NCI-H1417 treated with DMSO at 0.1 percent for 48 hours (cell line): ENCODE measurements at places on chromosomes 13 and 19.

DNA sequence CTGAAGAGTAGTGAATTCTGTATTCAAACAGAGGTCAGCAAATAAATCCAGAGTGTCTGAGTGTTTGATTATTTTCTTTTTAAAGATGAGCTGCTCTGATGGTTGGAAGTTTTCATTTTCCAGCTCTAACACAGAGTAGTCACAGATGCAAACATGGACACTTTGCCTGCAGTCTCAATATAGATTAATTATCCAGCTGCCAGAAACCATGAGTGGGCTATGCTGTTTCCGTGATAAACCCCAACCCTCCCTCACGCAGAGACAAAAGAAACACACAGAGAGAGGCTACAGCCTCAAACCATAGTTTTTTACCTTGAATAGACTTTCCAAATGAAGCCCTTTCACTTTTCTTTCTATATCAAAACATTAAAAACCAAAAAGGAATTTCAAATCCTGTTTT, 884.7 kb downstream of the DIAPH3 start:
- DNase-seq = no peak

DNA sequence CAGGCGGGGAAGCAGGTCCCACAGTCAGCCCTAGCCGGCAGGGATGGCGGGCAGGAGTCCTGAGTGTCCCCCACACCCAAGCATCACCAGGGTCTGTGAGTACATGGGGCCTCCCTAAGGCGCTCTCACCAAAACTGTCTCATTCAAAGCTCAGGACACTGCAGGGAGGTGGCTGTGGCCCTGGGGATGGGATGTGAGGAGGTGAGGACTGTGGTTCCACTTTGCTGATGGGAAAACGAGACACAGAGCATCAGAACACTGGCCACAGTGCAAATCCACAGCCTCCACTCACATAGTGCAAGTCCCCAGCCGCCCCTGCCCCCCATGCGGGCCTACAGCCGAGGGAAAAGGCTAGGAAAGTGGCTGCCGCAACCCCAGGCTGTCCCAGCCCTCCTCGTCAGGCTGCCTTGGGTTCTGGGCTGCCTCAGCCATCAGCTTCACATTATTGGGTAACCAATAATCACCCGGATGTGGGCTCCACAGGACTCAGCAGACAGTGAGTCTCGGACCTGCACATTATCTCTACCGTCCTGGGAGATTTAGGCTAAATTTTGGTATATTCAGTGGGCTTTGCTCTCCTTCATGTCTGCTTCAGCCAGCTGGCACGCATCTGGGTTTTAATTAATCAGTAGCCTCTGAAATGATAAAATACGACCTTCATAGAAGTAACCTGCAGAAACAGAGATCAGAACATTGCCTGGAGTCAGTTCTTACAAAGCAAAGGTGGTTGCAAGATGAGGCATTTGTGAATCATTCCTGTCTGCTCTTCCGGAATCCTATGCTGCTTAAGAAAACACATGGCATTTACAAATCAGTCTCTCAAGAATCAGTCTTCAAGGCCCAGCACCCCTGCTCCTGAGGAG, 77.0 kb downstream of the SOX1 start:
- no peak for DNase-seq

DNA sequence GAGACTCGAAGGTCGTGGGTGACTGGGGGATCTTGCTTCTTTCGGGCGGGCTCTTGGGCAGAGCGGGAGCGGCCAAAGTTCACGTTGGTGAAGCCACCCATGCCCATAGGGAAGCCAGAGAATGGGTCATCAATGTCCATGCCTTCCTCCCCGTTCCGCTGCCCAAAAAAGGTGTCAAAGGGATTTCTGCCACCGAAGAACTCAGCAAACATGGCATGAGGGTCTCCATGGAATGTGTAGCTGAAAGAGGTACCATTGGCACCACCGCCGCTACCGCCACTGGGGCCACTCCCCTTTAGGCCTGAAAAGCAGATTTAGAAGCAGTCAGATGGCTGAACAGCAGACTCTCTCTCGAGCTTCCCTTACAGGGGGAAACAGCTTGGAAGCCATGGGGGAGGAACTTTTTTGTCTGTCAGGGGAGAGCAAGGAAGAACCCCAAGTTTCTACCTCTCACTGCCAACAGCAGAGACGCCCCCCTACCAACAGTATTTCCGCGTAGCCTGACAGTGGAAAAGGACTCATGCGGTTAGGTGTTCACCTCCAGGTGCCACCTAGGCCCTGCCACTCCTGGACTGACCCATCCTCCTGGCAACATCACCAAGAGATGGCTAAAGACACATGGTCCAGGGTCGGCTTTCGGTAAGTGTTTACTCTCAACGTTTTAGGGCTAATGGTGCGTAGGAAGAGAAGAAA, 1.3 kb downstream of the DNAJB1 start:
- no peak for DNase-seq

GRCh38 chr13:54750521-54750920, 1721.9 kb downstream of the OLFM4 start:
- DNase-seq = no peak

DNA sequence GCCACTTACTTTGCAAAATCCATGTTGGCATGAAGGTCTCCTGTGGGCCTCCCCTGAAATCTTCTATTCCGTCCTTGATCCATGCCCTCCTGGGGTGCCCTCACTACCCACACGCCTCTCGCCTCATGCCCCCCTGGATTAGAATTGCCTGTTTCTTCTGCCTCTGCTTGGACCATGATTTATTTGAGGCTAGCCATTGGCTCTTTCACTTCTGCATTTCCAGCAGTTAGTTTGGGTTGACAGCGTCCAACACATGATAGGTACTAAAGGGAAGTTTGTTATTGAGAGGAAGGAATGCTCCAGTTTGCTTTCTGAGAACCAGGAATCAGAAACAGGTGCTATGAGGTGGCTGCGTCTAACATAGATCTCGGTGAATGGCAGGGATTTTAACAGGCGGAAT, 30.5 kb upstream of the TPTE2 start:
- DNase-seq = no peak

DNA sequence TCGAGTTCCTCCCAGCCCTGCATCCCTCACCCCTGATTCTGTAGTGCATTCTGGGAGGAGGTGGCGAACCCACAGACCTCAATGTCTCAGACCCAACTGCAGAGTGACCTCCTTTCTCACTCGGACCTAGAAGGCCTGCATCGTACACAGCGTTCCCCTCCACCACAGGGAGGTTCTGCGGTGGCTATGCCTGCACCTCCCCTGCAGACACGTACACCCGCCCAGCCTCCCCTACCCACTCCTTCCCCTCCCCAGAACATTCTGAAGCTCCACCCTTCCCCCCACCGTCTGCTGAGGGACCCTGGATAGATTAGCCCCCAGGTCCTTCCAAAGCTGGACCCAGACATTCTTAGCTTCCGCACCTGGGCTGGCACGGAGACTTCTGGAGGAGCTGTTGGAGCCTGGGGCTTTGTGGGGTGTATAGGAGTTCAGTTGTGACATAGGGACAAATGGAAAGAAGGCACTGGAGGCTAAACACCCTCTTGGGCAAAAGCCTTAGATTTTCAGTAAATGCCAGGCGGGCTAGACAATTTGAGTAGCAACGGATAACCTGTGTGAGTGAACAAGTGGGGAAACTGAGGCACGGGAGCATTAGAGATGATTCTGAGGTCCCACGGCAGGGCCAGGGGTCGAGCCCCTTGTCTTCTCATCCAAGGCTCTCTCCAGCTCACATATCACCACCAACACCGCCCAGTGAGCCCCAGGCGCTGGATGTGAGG, 420 bp upstream of the FSD1 start:
- no peak for DNase-seq

DNA sequence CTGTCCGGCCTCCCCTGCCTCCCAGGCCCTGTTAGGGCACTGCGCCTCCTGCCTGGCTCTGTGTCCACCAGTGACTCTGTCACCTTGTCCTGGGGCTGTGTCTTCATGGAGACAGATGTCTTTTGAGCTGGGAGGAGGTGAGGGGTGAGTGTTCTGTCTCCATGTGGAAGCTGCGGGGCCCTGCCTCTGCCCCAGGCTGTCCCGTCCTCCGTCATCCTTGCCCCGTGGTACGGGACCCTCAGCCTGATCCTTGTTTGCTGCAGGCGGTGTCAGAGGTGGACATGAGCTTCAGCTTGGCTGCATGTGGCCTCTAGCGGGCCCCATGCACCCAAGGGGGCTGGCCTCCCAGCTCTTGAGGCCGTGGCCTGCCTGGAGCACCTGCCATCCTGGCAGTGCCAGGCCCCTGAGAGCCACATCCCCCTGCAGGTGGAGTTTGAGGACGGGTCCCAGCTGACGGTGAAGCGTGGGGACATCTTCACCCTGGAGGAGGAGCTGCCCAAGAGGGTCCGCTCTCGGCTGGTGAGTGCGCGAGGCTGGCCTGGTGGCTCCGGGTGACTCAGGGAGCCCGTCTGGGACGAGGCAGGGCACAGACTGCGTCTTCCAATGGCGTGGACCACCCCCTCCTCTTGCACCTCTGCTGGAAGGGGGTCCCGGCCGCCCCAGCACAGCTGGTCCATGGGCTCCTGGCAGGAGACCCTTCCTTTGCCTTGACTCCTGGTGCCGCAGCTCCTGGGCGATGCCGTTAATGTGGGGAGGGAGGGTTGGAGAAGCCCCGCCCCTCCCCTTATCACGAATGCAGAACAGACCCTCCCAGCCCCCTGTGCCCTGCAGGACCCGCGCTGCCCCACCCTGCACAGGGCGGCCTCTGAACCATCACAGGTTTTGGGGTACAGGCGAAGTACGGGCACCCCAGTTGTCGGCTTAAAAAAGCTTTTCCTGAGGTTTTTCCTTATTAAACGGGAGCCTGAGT, 181.3 kb downstream of the KDM4B start:
- no peak for DNase-seq

DNA sequence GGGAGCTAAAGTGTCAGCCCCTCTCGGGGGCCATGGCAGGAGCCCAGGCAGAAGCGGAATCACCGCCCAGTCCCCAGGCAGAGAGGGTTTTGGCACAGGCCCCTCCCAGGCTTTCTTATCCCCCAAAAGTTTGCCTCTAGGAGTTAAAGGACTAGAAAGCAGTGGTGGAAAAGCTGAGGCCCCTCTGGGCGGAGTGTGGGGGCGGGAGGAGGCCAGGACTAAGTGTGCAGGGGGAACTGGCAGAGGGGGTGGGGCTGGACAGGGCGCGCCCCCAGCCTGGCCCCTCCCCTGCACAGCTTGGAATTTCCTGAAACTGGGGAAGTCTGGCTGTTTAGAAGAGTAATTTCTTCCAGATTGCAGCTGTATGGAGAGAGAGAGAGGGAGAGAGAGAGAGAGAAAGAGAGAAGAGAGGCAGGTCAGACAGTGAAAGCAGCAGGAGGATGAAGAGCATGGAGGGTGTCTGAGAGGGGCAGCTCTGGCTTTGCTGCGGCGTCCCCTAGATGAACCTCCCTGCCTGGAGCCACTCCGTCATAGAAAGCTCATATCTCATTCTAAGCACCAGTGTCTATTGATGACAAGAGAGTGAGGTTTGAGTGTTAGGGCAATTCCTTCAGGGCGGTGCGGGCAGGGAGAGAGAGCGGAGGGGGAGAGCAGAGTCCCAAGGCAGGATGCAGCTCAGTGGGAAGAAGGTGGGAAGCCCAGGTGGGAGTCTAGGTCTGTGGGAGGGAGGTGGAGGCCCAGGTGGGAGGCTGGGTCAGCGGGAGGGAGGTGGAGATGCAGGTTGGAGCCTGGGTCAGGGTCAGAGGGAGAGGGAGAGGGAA, at the start of gene CDC42EP5:
Gene CDC42EP5, minus strand, starts transcription at position 226 of the 821 bp plus-strand sequence. CDS start 7,749 bp downstream, outside the sequence.
- no peak for DNase-seq

DNA sequence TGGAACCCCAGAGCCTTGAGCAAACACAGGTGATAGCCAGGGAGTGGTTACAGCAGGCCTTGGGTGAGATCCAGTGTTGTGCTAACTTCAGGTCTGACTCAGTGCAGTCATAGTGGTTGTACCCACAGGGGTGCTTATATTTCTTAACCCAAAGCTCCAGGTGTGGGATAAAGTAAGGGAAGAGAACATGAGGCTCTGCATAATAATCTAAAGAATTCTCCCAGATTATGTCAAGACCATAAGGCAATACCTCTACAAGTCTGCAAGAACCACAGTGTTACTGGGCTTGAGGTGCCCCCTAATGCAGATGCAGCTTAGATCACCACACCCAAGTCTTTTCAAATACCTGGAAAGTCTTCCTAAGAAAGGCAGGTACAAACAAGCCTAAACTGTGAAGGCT, 485.4 kb downstream of the RFC3 start:
- DNase-seq = no peak

GRCh38 chr19:33303791-33304345, 1.5 kb upstream of the CEBPA start:
- DNase-seq = no peak

DNA sequence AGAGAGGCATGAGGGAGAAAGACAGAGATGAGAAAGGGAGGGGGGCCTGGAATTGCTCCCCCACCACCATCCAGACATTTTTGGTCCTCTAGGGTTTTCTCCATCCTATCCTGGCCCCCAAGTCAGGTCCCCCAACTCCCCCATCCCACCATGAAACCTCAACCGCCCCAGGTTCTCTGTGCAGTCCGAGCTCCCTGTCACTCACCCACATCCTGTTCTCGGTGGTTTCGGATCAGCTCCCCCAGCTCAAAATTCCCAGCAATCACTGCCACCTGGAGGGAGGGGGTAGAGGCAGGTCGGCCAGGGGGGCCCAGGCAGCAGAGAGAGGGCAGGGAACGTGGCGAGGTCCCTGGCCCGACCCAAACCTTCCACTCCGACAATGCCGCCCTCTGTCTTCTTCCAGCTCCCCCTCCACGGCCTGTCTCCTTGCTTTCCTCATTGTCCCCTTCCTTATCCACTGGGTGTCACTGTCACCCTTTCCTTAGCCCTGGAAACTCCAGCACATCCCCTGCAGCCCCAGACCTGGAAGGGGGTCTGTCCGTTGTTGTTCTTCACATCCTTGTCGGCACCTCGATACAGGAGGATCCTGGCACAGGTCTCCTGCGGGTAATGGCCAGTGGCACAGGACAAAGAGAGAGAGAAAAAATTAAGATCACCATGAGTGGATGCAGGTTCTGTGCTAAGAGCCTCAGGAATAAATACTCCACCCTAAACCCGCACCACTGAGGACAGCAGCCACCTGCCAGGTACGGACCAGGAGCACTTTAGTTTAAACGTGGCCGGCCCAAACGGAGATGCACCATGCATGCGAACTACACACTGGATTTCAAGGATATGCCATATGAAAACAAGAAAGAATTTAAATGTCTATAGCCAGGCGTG, 15.4 kb downstream of the SHANK1 start:
- peak; percentile 16 for DNase-seq

- peak; percentile 35 for DNase-seq
Measured at GRCh38 chr19:45973553-45974338, at the start of gene NOVA2. NOVA2 (minus strand) TSS chr19:45973865; CDS start chr19:45973351, 514 bp downstream.

- DNase-seq = no peak
Measured at GRCh38 chr13:81116461-81117282, 775.7 kb upstream of the SPRY2 start.

DNA sequence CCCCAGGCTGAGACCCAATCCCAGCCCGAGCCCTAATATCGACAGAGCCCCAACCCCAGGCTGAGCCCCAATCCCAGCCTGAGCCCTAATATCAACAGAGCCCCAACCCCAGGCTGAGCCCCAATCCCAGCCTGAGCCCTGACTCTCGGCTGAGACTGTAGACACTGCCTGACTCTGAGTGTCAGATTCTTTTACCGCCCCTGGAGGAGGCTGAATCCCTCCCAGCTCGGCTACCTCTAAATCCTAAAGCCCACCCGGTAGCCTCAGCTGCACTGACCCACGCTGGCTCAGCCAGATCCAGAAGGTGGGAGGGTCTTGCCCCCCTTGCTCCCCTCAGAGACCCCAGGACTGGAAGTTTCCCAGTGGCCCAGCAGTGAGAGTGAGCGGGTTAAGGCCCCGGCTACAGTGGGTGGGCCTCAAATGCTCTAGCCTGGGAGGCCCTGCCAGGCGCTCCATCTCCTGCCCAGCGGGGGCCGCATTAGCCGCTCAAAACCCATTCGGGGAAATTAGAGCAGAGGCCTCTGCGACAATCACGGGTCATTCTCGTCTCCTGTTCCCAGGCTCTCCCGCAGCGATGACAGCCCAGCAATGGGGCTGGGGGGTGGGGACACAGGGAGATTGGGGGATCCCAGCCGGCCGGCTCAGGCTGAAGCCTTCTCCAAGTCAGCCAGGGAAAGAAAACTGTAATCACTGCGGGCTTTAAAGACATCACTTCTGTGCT, 43.8 kb downstream of the ZNRF4 start:
- no peak for DNase-seq
